ENCODE measurements at places on chromosomes 6 and 20.

GRCh38 chr6:63805345-63805744, 169.7 kb downstream of the PHF3 start:
- DNase-seq, result no peak

DNA sequence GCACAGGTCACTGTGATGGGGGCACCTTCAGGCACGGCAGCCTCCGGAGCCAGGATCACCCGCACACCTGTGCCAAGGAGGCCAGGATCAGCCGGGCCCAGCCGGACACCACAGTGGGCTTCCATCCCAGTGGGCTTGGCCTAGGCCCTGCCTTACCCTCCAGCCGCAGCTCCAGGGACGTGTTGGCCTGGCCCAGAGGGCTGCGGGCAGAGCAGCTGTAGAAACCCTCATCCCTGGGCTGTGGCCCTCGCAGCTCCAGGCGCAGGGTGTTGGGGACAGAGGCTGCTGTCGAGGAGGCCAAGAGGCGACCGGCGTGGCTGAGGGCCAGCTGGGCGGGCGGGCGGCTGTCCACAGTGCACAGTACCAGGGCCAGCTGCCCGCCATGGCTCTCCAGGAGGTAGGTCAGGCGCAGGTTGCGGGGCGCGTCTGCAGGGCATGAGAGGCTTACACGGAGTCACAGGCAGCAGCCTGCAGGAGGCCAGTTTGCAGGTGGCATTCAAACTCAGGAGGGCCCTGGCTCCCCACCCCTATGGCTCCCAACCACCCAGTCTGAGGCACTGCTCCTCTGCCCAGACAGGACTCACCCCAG, 11.0 kb upstream of the ADAM33 start:
- no peak for DNase-seq

GRCh38 chr6:33904050-33904746, 100.4 kb upstream of the MLN start:
- DNase-seq, result peak; percentile 22

DNA sequence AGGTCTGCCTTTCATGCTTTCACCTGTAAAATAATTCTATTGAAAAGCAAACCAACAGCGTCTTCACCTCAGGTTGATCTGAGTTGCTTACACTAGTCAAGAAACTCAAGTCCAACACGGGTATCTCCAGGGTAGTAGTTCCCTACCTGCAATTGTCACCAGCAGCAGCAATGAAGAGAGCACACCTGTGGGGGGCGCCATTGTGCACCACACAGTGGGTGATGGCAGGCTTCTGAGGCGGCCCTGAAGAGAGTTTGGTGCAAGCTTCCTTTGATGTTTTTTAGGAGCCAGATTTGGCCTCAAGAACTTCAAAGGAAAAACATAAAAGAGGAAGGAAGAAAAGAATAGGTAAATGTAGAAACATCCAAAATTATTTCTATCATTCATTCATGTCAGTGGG, 45.1 kb downstream of the KIAA0319 start:
- DNase-seq, result no peak

- no peak for DNase-seq
Measured at GRCh38 chr6:135972150-135972549, 120.6 kb downstream of the PDE7B start.

DNA sequence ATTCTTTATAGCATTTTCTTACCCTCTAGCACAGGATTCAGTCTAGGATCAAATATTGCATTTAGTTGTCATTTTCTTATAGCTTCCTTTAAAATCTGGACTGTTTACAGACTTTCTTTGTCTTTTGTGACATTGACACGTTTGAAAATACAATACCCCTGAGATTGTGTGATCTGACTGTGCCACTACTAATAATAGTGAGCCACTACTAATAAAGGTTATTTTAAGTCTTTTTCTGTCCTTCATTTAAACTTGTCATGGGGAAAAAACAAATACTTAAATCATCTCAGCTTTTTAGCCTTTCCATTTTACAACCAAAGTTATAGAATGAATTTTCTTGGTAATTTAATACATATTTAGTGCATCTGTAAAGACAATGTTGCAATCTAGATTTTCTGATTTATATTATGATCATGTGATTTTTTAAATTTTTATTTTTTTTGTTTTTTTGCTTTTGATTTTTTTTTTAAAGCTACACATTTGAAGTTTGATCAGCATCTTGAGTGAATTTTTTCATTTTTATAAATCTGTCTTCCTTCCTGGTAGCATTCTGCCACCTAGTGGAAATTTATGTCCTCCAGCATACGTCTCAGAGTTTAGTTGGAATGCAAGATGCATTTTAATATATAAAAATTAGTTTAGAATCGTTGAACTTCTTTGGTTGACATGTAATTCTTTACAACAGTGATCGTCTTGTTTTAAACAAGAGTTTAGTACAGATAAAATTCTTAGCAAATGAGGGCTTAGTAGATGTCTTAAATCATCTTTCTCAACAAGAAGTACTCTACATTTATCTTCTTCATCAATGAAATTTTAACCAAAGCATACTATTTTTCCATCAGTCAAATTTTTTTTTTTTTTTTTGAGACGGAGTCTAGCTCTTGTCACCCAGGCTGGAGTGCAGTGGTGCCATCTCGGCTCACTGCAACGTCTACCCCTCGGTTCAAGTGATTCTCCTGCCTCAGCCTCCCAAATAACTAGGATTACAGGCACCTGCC, 119.4 kb downstream of the NCOA3 start:
- DNase-seq, result no peak

GRCh38 chr20:51003753-51004152, 19.2 kb downstream of the KCNG1 start:
- no peak for DNase-seq

DNA sequence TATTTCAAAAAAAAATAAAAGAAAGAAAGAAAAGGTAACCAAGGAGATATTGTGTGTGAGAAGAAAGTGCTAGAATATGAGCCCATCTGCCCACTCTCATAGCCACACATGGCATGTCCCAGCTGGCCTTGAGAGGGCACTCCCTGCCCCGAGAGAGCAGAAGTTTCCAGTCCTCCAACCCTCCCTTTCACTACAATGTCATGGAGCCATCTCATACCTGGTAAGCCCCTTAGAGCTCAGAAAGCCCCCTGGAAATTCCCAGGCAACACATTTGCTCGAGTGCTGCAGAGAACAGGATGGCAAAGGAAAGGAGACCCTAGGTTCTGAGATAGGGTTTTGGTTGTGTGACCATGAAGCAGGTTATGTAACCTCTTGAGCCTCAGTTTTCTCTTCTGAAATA, 75.8 kb upstream of the RIN2 start:
- DNase-seq, result no peak

DNA sequence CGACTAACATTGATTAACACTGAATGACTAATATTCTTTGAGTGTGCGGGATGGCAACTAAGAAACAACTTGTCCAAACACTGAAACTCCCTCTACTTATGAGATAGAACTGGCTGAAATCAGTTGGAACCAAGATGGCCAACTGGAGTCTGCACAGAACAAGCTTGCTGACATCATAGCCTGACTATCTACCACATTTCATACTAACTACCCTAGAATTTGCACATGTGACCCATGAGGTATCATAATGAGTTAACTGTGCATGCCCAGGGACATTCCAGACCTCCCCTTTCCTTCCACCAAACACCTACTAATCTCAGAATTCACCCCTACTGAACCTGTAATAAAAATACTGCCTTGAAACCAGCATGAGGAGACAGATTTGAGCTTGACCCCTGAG, 43.2 kb downstream of the PHIP start:
- DNase-seq, result no peak

GRCh38 chr20:59422872-59423544, 122.6 kb downstream of the EDN3 start:
- no peak for DNase-seq

DNA sequence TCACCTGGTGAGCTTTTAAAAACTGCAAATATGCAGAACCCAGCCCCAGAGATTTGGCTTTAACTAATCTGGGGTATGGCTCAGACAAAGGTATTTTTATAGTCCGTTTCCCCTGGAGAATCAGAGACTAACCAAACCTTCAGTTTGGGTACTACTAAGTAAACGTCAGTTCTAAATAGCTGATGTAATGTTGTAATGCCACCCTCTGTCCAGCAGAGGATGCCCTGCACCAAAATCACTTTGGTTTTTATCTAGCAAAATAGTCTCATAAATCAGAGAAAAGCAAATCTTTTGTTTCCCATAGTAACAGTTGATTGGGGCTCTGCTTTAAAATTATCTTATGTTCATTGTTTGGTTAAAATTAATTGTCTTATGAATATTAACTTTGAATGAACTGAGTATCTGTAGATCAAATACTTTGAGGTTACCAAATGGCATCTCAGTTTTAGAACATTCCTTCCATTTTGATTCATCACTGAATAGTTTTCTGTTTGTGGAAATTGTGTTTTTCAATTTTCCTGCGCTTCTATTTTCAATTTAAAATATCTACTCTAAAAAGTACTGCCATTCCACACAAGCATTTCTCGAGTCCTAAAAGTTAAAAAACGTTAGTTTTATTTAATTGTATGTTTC, 278.3 kb upstream of the PLCB4 start:
- no peak for DNase-seq

- no peak for DNase-seq
Measured at GRCh38 chr20:4026093-4026601, 10.8 kb upstream of the RNF24 start.

DNA sequence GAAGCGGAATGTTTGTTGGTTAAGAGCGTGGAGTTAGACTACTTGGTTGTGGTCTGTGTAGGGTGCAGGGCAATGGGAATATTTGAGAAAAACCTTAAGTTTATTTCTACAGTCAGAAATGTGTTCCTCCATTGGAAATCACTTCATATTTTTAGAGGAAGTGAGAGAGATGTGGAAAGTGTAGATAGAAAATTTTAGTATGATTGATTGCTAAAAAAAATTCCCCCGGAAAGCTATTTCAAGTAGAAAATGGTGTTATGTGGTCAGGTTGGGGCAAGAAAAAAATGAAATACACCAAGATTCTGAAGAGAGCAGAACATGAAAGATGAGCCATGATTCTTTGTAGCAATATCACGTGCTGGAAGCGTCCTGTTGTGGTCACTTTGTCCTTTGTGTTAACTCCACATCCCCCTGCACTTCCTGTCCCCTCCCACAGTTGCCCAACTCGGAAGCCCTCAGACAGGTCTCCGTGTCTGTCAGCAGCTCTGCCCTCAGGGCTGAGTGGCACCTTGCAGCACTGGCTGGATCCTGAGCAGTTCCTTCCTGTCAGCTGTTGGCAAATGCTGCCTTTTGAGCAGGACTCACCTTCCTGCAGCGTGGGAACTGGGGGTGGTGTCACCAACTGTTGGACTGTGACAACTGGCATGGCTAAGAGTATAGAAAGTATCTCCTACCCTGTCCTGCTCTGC, 137.5 kb upstream of the SLC24A3 start:
- no peak for DNase-seq

DNA sequence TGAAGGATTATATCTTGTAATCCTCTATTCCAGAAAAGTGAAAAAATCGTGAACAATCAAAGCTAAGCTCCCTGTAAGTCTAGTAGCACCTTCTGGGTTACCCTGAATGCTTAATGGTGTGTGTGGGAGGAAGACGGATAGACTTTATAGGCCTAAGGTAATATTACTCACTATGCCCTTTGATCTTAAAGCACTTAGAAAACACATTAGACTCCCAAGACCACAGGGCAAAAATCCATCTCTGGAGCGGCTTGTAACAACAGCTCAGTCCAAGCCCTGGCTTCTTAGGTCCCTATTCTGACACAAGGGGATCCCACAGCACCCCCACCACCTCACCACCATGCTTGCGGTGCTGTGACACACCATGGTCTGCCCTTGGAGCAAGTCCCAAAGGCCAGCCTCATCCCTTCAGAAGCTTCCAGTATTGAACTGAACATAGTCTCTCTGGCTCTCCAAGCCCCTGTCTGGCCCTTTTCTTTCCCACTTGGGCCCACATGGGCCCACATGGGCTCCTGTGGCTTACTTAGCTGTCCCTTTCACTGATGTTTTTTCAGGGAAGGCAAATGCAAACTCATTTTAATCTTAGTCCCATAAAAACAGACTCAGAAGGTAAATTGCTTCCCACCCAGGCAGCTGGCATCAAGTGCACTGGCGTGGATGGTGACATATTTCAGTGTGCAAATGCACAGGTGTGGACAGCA, 28.3 kb downstream of the C6orf132 start:
- DNase-seq, result no peak

DNA sequence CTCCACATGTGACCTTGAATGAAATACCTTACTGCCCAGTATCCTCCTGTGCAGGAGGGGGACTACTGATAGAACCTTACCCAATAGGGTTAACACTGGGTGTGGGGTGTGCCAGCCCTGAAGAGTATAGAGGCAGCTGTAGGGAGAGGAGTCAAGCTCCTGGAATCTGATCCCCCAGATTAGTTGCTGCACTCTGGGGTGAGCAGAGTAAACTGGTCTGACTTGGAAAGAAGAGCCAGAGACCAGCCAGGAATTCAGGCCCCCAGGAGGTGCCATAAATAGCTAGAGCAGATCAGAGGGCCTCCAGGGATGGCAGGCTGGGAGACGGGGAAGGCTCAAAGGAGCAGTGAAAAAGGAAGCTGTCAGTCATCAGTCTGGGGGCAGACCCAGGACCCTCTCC, 3.5 kb upstream of the APOBEC2 start:
- no peak for DNase-seq

GRCh38 chr20:53547664-53548239, 45.9 kb downstream of the ZNF217 start:
- DNase-seq, result no peak

DNA sequence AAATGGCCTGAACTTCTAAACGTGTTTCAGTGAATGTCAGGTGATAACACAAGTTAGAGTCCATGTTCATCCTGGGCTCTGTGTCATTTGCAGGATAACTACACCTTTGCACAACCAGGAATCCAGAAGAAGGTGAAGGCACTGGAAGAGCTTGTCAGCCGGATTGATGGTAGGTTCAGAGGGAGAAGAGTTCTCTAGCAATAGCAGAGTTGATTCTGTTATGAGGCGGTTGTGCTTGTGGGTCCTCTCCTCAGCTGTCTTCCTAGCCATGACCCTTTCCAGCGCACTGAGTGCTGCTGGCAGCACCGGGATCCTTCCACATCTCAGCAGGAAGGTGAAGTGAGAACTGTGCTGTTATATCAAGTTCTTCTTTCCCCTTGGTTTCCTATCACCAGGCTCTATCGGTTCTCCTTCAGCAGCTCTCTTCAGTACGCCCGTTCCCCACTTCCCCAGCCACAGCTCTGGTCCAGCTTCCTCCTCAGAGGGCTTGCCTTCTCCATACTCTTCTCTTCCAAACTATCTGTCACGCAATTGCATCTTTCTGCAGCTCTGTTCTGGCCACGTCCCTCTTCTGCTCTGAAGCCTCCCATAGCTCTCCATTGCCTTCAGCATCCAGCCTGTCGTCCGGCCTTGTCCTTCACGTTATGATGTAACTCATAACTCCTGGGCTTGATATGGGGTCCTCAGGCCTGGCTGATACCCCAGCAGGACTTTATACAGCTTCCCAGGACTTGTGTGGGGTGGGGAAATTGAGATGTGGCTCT, 39.9 kb upstream of the RNF8 start:
- no peak for DNase-seq

- DNase-seq, result no peak
Measured at GRCh38 chr6:157233686-157234085, 89.6 kb downstream of the TMEM242 start.

- DNase-seq, result no peak
Measured at GRCh38 chr6:658244-658643, 1.3 kb upstream of the HUS1B start.

DNA sequence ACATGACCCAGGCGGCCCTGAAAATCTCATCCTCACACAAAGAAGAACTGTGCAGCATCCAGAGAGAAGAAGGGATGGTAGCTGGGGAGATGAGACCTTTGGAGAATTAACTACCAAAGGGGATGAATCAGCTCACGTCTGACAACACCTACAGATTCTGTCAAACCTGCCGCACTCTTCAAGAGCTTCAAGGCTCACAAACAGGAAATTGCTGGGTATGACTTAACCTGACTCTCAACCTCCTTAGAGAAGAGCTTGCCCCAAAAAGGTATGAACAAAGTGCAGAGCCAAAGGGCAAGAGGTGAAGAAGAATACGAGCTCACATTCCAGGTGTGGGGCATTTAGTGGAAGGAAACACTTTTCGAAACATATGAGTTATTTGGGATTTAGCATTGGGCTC, 139.8 kb downstream of the BACH2 start:
- no peak for DNase-seq
